ENCODE measurements at places on chromosomes 1 and 21.

GRCh38 chr1:107076841-107077240, 20.4 kb downstream of the PRMT6 start:
- DNase-seq, result no peak

DNA sequence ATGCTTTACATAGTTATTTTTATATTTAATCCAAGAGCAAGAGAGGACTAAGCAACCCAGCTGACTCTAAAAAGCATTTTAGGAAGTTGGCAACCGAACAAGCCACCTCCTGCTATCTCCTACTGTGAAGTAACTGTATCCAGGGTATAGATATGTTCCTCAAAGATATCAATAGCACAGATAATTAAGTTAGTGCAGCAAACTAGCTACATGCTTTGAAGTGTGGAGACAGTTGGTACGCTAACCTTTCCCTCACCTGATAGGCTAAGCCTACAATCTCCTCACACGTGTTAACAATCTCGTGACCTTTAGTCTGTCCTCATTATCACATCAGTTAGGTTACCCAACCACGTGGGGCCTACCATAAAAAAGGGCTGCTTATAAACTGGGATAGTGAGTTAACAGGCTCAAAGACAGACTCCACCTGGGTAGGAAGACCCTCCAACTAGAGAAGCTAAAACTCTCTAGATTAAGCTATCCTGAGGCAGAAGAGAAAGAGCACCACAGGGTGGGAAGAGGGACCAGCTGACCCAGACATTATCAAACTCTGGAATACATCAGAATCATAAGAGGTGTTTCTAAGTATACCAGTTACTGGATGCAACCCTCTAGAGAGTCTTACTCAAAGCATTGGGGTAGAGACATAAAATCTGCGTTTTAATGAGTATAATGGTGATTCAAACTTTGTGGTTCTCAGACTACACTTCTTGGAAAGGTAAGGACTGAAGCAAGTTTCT, 340.1 kb upstream of the ESRRG start:
- no peak for DNase-seq

DNA sequence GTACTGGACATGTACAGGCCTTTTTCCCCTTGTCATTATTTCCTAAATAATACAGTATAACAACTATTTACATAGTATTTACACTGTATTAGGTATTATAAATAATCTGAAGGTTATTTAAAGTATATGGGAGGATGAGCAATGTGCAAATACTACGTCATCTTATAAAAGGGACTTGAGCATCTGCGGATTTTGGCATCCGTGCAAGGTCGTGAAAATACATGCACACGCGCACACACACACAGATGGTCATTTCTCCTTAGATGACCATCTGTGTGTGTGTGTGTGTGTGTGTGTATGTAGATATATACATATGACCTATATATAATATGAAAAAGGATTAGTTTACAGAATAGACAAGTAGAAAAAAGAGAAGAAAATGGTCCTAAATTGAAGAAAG, 15.4 kb downstream of the ALG14 start:
- no peak for DNase-seq

DNA sequence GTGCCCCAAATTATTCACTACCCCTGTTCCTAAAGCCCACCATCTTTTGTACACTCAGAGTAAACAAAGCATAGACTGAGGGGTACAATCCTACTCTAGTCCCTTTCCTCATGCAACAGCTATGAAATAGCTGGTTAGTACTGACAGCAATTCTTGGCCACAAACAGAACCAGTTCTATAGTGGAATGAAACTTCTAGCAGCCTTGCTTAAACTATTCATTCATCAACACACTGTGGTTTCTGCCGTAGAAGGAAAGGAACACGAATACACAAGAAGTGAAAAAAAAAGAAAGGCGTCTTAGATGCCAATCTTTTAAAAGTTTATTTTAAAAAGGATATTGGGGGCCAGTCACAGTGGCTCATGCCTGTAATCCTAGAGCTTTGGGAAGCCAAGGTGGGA, 9.9 kb downstream of the PSMB2 start:
- DNase-seq, result no peak

- no peak for DNase-seq
These were observed 721 bp downstream of the C1orf54 start for GRCh38 chr1:150273311-150273710.

DNA sequence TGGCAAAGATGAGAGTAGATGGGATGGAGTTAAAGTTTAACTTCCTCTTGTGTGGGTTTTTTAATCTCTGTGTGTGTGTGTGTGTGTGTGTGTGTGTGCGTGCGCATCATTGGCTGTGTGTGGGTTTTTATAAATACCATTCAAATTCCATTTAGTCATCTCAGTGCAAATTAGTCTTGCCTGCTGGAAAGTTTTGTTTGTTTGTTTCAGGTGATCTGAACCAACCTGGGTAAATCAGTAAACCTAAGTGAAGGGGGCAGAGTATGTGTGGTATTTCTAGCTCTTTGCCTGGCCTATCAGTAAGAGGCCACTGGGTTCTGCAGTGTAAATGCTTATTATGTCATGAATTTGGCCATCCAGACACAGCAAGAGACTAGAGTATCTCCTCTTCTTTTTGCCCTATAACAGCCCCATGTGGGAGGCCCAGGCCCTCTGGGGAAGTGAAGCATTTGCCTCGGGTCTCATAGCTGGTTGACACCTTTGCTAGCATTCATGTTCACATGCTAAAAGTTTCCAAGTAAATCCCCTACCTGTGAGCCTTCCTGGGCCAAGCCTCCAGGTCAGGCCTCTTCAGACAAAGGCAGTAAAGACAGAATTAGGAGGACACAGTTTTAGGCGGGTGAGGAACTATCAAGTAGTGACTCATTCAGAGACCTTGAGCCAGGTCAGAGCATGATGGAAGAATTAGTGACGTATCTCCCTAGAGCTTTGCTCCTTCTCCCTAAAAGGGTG, 14.7 kb downstream of the INTS3 start:
- DNase-seq, result no peak

DNA sequence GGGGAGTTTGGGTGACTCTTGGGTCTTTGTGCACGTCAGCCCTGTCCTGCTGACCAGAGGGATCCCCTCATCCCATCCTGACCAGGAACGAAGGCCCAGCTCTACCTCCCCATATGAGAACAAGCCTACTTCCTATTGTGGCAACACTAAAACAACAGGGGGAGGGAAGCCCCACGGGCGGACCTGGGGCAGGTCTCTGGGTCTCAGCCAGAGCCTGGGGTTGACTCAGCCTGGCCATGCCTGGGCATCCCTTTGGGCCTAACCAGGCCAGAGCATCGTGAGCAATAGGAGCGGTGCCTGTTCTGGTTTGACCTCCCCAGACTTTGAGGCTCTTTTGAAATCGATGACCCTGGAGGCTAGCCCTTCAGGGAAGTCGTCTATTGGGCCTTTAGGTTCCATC, 16.8 kb downstream of the RPS6KA1 start:
- no peak for DNase-seq

DNA sequence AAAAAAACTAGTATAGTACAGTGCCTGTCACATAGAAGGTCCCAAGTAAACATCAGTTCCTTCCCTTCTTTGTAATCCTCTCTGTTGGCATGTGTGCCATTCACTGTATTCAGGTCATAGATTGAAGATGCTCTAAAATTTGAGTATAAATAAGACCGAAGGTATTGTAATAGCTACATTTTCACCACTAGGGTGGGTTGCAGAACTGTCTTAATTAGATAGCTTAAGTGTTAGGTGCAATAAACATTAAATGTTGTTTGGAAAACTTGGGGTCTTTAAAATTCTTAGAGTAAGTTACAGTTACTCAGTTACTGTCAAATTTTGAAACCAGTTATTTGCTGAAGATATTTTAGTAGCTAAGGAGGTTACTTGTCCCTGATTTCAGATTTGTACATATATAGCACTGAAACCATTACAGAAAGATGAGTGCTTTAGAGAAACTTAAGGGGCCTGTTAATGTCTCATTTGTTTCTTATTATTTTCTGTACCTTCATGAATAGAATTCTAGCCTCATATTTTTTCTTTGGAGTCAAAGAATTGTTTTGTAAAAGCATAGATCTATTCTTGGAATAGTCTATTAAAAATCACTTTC, 24.3 kb downstream of the PER3 start:
- peak; percentile 43 for DNase-seq

- no peak for DNase-seq
These were observed 37.0 kb downstream of the UBE2G2 start for GRCh38 chr21:44764319-44765230.

GRCh38 chr1:178086766-178087165, 7.1 kb upstream of the RASAL2 start:
- no peak for DNase-seq

GRCh38 chr21:31688603-31689368, 29.3 kb downstream of the SOD1 start:
- DNase-seq, result no peak

GRCh38 chr21:35007348-35007747, 41.8 kb downstream of the RUNX1 start:
- no peak for DNase-seq

- peak; percentile 26 for DNase-seq
These were observed 1.6 kb downstream of the DRAXIN start for GRCh38 chr1:11693024-11693590.

- DNase-seq, result no peak
These were observed 77.0 kb upstream of the ARHGAP29 start for GRCh38 chr1:94314222-94314858.

DNA sequence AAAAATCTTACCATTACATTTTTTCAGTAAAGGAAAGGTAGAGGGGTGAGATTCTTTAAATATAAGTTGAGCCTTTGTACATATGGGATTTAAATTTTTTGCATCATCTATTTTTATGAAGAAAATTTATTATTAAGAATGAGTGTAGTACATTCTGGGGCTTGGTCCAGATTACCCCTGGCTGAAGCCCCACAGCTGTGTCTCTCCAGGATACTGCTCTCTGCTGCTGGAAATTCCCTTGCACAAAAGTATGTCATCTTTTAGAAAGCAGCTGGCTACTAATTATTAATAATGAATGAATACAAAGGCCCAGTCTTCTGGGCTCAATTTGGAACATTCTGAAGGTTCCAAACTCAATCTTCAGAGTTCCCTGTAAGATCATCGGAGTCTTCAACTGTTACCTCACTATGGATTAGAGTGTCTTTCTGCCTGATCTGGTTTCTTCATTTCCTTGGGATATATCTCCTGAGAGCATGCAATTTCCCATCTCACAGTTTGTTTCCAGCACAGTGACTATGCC, 428.6 kb upstream of the BRINP3 start:
- DNase-seq, result no peak

- DNase-seq, result peak; percentile 89
These were observed 6.2 kb downstream of the RASSF5 start for GRCh38 chr1:206513312-206514111.

GRCh38 chr1:48765335-48765734, 11.4 kb downstream of the BEND5 start:
- DNase-seq, result no peak

GRCh38 chr1:170929835-170930554, 5.3 kb upstream of the MROH9 start:
- peak; percentile 67 for DNase-seq

DNA sequence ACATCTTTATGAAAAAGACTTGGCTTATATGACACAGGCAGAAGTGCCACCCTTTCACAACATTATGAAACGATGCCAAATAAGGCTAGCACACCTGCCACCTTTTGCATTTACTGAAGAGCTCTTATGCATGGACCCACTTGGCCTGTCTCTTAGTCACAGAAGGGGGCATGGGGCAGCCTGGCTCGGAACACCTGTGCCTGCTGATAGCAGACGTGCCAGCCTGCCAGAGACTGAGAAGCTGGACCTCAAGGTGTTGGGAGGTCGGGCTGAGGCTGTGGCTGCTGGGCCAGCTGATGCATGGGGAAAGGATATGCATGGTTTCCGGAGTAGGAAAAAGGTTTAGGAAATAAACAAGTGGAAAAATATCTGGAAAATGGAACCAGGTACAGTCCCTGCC, 21.5 kb downstream of the RCAN1 start:
- DNase-seq, result no peak

GRCh38 chr1:25657121-25657882, 40.7 kb downstream of the MAN1C1 start:
- no peak for DNase-seq

DNA sequence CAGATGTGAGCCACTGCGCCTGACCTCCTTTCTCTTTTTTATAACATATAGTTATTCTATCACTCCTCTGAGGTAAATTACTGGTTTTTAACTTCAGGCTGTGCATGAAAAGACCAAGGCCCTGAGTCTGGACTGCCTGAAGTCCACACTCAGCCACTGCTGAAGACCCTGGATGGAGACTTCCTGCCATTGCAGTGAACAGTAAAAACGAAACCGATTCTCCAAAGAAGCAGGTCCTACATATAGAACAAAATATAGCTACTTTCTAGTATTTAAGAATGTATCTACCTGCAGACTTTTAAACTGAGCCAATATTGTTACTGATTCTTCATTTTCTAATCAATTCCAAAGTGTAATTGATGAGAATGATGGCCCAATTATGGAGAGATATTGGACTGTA, 232.8 kb downstream of the CHRM3 start:
- DNase-seq, result no peak

DNA sequence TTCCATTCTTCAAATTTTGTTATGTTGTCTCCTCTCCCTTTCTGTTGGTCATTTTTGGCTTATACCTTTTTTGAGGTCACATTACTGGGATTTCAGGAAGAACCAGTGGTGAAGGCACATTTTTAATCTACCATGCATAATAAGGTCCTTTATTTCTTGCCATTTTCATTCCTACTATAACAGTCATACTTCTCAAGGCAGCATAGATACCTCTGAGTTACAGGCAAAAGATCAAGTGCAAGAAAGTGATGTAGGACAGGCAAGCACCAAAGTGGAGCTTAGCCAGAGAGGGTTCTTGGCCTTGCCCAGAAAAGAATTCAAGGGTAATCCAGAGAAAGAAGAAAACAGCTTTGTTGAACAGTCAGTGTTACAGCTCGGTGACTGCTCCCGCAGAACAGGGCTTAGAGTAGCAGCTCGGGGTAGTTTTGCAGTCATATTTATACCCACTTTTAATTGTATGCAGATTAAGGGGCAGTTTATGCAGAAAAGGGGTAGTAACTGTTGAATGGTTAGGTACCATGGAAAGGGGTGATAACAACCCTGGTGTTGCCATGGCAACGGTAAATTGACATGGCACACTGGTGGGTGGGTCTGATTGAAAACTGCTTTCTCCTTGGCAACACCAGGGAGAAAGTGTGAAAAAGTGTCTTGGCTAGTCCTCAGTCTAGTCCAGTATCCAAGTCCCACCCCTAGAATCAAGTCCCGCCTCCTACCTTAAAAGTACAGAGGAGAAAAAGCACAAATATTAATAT, 39.6 kb upstream of the DOCK7 start:
- no peak for DNase-seq
